Dermis blood vessel endothelial cell (primary cell): ENCODE measurements at places on chromosomes 3 and 15. TPM values are rescaled to one million over a fixed set of nuclear protein-coding genes. Genes with fewer than 3 reads are reported as not detected.

SYNPR gene
- total RNA-seq = not detected in 2 replicates

FGF7 gene
- total RNA-seq = under 0.01 TPM in 1 of 2 replicates, not detected in the other

STIMATE gene
- 17.0 and 18.7 TPM in 2 replicates for total RNA-seq

ARGFX gene
- total RNA-seq = not detected in 2 replicates

ROBO2 gene
- total RNA-seq = not detected in 2 replicates

CTXN2 gene
- not detected in 2 replicates for total RNA-seq

CILP gene
- not detected in 2 replicates for total RNA-seq

KCNMB3 gene
- 2.6 and 3.9 TPM in 2 replicates for total RNA-seq

NR2F2 gene
- total RNA-seq = 14.0 and 36.6 TPM in 2 replicates
